Brain (organoid and tissue), 16 donors: ENCODE measurements at places on chromosomes 2 and 18.

GRCh38 chr2:41414486-41415230, 633.2 kb upstream of the PKDCC start:
- no peak for DNase-seq

DNA sequence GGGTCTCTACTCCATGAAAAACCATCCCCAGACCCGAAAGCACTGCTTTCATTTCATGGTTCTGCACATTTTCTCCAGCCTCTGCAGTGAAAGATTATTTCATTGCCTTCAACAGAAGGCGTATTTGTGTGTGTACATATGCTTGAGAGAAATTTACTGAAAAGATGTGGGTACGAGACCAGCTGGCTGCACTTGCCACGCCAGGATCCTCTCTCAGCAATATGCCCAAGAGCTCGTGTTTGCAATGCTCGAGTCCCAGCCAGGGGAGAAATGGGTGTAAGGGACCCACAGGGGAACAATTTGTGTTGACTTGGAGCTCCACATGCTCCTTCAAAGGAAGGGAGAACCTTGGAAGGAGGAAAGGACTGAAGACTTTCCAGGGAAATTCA, 37.3 kb downstream of the TMEM177 start:
- DNase-seq = no peak

GRCh38 chr2:176854878-176855277, 357.7 kb upstream of the HNRNPA3 start:
- DNase-seq = no peak

DNA sequence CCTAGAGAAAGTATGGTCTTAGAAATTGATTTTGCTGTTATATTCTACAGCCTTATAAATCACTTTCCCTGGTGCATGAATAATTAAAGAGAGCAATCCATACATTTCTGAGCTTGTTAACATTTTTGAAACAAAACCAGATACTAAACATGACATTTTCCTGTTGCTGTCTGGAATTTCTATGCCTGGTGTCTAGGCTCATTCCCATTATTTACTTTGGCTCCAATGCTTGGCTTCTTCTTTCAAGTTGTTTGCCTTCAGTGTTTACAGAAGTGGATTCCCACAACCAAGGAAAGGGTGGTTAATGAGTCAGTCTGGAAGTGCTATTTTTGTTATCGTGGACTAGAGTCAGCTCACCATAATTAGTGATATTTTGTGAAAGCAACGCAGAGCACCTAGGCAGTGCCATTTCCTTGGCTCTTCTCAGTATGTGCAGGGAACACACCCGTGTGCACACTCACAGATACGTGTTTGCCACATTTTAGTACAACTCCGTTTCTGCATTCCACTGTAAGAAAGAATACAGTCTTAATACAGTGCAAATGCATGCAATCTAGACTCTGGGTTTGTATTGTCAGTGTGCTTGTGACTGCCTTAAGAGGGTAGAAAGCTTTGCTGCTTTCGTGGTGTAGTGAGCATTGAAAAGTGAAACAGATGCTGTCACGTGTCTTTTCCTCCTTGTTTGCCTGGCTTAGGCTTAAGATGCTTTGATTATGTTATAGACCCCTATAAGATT, 185.0 kb upstream of the RASGRP3 start:
- DNase-seq = peak; percentile 39

- no peak for DNase-seq
Measured at GRCh38 chr18:48555465-48555995, 16.7 kb downstream of the CTIF start.

GRCh38 chr2:169928463-169928864, 101.2 kb downstream of the UBR3 start:
- DNase-seq = peak; percentile 61

DNA sequence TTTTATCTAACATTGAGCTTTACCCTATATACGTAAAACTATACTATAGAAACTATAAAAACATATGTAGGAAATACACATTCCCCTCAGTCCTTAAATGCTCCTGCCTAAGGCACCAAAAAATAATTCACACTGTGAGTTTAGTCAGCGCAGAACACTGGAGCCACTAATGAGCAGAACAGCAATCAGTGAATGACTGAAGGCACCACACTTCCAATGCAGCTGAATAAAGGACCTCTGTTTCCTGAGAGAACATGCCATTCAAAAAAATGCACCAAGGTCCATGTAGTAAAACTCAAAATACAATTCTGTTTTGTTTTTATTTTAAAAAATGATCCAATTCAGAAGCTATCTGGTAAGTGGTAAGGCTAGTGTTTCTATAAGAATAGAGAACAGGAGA, 1280.6 kb upstream of the NRXN1 start:
- peak; percentile 57 for DNase-seq

- DNase-seq = no peak
Measured at GRCh38 chr2:111652038-111652437, 232.0 kb downstream of the ANAPC1 start.
